ENCODE measurements at places on chromosomes 1 and 21.
A peak's percentile ranks its signal among the peaks of the same experiment; 100 is the strongest.

GRCh38 chr1:154221278-154222001, 685 bp downstream of the UBAP2L start:
- peak; percentile 49 for DNase-seq

- DNase-seq: no peak
These were observed 15.6 kb downstream of the YBEY start for GRCh38 chr21:46301759-46302158.

- DNase-seq: no peak
These were observed 14.5 kb downstream of the LAPTM5 start for GRCh38 chr1:30742963-30743559.

DNA sequence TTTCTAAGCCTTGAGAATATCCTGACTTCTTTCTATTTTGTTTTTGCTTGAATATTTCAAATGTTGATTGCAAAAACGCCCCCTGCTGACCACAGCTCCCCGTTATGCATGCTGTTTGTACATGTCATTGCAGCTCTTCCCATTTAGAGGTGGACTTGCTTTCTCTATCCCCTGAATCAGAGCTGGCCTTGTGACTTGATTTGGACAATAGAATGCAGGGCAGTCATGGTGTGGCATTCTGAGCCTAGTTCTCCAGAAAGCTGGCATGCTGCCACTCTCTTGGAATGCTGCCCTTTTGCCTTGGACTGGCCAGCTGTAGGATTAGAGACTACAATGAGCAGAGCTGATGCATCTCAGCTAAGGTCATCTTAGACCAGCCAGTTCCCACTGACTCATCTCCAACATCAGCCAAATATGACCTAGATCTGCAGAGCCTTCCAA, 1561.5 kb downstream of the MRPL39 start:
- DNase-seq: peak; percentile 31
